ENCODE measurements at places on chromosomes 2 and 18.

DNA sequence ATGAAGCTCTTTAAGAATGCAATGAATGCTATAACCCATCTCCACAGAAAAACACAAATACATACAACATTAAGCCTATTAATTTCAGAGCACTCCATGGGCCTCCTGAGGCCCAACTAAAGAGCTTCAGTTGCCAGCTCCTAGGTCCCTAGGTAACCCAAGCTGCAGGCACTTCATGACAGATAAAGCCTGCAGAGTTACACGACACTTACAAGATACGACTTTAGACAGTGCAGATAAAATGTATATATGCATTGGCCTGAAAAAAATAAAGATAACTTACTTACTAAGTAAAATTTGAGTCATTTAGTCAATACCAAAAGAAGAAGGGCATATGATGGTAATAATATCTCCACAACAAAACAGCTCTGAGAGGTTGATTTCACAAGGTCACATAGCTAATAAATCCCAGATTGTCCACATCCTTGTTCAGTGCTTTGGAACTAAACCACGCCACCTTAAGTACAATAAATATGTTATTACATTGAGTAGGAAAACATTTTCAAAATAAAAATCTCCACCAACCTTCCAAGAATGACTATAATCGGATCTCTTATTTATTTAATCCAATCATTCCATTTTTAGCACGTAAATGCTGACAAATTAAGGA is 3.4 kb downstream of the MAP4K3 start:
- no peak for DNase-seq

DNA sequence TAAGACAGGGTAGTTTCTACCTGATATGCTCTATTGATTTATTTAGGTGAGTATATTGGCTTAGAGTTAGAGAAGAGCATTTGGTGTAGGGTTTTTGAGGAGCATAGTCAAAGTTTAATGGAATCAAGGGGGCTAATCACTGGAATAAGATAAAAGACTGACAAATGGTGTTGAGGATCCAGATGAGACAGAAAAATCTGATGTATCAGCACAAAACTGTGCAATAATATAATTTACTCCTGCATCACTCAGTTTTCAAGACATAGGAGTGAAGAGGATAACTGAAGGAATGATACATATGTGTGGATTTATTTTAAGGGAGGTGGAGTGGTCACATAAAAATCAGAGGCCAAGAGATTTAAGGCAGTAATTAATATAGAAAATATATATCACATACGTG is 339.2 kb downstream of the NYAP2 start:
- DNase-seq: no peak

- no peak for DNase-seq
Measured at GRCh38 chr2:208147008-208147407, 1.1 kb upstream of the CRYGB start.

- DNase-seq: no peak
Measured at GRCh38 chr2:231235217-231235616, 36.8 kb downstream of the ARMC9 start.

DNA sequence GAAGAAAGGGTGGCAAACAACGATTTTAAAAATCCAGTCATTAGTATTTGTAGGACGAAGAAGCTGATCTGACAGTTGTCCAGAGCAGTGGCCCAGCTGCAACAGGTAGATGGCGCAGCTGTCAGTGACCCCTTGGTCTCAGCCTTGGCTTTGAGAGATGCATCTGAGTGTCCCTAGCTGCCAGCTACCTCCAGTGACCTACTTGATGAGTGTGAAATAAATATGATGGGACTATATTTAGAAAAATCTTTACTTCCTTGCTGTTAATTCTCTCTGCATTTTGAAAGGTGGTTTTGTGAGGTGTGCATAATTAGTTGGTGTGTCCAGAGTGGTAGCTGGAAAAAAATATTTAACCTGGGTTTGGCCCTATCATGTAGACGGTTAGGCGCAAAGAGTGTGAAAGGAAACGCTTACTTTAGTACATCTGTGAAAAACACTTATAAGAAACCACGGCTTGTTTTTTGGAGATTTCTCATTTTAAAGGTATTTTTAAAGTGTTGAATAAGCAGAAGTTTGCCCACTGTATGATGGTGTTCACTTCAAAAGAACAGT is 963 bp downstream of the INPP1 start:
- no peak for DNase-seq

DNA sequence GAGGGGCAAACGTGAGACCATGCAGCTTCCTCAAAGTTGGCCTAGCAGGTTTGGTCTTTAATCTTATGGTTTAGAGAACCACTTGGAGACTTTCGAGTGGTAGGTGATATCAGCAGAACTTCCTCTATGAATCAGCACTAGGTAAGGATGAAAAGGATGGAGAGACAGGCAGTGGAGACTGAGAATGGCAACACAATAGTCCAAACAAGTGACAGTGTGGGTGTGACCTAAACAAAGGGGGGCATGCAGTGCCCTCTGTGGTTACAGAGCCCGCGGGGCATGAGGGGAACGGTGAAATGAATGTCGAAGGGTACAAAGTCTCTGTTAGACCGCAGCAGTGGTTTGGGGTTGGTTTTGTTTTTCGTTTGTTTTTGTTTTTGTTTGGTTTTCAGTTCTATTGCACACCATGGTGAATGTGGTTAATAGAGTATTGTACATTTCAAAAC is 143.9 kb downstream of the L3MBTL4 start:
- DNase-seq: no peak

DNA sequence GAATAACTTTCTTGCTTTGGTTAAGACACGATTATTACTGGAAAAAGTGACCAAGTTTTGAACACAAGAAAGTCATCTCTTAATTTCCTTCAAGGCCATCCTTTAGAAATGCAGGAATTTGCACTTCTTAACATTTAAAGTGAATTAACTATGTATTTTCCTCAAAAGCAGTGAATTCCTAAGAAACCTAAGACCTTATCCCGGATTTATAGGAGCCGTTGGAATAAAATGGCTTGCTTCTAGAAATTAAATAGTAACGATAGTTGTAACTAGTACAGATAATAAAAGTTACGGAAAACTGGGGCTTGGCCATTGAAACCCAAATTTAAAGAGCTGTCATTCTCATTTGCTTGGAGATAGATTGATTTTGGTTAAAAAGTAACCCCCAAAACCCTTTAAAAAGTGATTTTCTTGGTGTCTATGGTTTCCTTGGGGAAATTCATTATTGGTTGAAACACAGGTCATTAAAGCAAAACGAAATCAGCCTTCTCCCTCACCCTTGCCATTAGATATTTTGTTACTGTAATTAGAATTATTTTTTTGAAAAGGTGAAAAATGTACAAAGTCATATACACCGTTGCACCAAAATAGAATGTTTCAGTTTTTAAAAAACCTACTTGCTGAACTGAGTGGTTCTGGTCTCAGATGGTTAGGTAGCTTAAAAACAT is 2.0 kb downstream of the SKOR2 start:
- DNase-seq: no peak

DNA sequence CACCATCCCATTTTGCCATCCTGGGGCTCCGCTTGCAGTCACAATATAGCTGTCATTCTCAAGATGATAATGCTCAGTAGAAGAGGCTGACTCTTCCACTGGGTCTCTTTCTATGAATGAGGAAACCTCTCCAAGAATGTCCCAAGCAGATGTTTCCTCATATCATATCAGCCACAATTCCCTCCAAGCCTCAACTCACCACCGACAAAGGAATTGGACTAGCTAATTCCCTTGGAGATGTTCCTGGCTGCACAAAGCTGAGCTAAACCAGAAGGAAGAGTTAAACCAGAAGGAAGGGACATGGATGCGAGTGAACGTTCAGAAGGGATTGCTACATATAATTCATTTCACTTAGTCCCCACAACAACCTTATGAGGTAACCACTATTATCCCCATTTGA is 65.0 kb upstream of the NPAS2 start:
- no peak for DNase-seq

GRCh38 chr2:196318517-196319377 is 147.4 kb upstream of the STK17B start:
- DNase-seq: no peak

- DNase-seq: no peak
Measured at GRCh38 chr2:230687498-230687897, 25.1 kb upstream of the CAB39 start.

DNA sequence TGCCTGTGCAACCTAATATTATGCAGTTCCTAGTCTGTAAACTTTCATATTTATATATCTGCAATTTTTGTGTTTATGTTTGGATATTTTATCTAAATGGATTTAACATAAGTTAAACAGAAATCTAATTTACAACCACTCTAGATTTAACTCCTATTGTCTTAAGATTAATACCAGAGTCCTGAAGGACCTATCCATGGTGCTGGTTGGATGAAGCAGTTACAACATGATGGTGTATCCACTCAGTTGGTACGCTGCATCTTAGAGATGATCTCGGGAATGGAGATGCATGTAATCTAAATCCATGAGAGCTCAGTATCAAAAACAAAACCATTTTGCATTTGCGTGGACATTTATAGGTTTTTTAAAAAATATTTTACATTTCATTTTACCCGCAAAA is 745.9 kb upstream of the SLC8A1 start:
- DNase-seq: no peak

- no peak for DNase-seq
Measured at GRCh38 chr2:196759378-196759706, 40.1 kb downstream of the GTF3C3 start.

GRCh38 chr18:62332431-62332830 is 7.3 kb downstream of the TNFRSF11A start:
- DNase-seq: no peak

DNA sequence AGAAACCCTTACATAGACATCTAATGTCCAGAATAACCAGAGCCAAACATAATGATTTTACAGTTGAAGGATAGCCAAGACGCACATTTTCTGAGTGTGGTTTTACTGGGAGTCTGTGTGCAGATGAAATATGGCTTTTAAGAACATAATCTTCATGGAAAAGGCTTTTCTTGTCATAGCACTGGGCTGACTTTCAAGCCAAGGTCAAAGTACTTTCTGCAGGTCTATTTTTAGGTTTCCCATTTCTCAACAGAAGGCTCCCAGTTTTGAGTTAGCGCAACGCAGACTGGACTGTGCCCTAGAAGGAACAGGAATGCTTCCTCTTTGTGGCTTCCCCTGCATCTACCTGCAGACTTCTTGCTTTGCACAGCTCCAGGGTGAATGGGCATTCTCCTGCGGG is 92.3 kb upstream of the UPP2 start:
- no peak for DNase-seq

- no peak for DNase-seq
Measured at GRCh38 chr2:134819334-134819733, 19.1 kb upstream of the ACMSD start.

- no peak for DNase-seq
Measured at GRCh38 chr2:1350111-1350510, 63.2 kb upstream of the TPO start.

- no peak for DNase-seq
Measured at GRCh38 chr2:177201919-177202346, 10.7 kb upstream of the HNRNPA3 start.

GRCh38 chr2:6168485-6168884 is 476.3 kb downstream of the SOX11 start:
- no peak for DNase-seq

GRCh38 chr18:23833714-23834113 is 144.5 kb downstream of the LAMA3 start:
- no peak for DNase-seq

DNA sequence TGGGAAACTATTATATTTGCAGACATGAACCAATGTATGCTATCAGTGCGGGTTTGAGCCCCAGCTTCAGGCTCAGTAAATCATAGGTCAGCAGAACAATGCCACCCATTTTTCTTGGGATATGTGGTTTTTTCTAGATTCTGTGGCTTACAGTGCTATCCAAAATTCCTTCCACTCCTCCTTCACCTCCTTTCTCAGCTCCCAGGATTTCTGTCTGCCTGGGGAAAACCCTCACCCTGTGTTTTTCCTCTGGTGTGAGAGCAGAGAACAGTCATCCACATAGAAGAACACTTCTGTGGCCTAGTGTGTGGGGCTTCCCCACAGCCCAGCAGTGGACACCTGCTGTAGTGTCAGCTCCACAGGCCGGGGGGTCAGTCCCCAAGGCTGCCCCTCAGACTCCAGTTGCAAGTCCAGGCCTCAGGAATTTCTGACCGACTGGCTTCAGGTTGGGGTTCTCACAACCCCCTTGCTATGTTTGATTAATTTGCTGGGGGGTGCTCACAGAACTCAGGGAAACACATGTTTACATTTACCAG is 238.2 kb downstream of the LDLRAD4 start:
- no peak for DNase-seq

GRCh38 chr2:141906678-141907077 is 224.1 kb downstream of the LRP1B start:
- no peak for DNase-seq

DNA sequence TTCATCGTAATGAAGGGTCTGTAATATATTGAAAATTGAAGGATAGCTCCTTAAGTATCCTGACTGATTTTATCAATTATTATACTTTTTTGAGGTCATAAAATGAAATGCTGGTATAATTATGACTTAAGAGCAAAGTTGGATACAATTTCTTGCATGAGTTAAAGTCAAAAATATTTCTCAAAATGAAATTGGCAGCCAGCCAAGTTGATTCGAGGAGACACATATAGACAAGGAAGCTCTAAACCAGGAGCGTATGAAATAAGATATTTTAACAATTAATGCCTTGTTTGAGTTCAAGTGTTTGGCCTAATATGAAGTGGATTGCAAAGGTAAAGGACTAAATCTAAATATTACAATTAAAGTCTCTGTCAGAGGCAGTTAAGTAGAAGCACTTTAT is 260.4 kb upstream of the DSEL start:
- DNase-seq: no peak

Measured in CD4-positive, alpha-beta T cell treated with Interleukin-6 at 100 ng/mL for 8 hours (primary cell).